ENCODE measurements at places on chromosomes 1 and 21.

- DNase-seq = peak; percentile 20
These were observed 150.2 kb downstream of the GRIK3 start for GRCh38 chr1:36884029-36884701.

GRCh38 chr1:16155537-16156410, at the start of gene EPHA2:
EPHA2 (minus strand) TSS chr1:16156069; CDS start chr1:16155932, 137 bp downstream.
- DNase-seq = peak; percentile 90

- no peak for DNase-seq
These were observed 41.6 kb downstream of the AK4 start for GRCh38 chr1:65189576-65190115.

DNA sequence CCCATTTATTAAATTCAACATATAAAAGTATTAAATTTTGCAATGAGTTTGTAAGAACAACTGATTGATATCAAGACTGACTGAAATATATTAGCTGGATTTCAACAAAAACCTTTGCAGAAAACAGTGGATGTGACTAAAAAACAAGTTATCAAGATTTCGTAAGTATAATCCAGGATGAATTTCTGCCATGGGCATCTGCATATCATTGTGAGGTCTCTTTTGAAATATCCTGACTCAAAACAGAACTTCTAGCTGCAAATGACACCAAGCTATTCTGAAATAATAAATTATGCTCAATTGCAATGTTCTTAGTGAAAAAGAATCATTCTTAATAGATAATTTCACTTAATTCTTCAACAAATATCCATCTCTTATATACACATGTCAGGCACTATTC, 52.6 kb downstream of the CD34 start:
- DNase-seq = no peak

- DNase-seq = no peak
These were observed 26.0 kb downstream of the PARK7 start for GRCh38 chr1:7987528-7987927.

- no peak for DNase-seq
These were observed 9.4 kb upstream of the CAPN9 start for GRCh38 chr1:230737622-230738262.

All from tibial artery (tissue), 4 donors.